ENCODE measurements at places on chromosomes 1 and 21. TPM values are rescaled to one million over a fixed set of nuclear protein-coding genes. Genes with fewer than 3 reads are reported as not detected.

DNA sequence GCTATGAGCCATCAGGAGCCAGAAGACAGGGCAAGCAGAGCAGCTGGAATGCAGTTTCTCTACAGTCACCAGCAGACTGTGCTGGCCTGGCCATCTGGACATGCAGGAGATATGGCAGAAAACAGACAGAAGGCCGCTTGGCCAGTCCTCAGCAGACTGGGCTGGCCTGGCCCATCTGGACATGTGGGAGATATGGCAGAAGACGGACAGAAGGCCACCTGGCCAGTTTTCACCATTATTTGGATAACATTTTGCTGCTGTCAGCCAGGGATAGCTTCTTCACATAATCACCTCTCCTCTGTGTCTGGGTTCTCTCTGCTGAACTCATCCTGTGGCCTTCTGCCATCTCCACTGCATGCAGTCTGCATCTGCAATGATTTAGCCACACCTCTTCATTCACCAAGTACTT lies 25.0 kb upstream of the CACYBP start:
- no peak overlapping the region for H3K4me3 ChIP-seq
- no peaks in the 10 kb centered on the region for H3K27me3 ChIP-seq
- no peak overlapping the region for H3K27ac ChIP-seq
- no peaks in the 10 kb centered on the region for H3K4me1 ChIP-seq
- H3K36me3 ChIP-seq, result no peaks in the 10 kb centered on the region
- no peak for DNase-seq

GRCh38 chr1:31639543-31639942 lies 5.1 kb downstream of the PEF1 start:
- DNase-seq, result no peak
- H3K27ac ChIP-seq, result no peak overlapping the region
- no peaks in the 10 kb centered on the region for H3K27me3 ChIP-seq
- H3K4me1 ChIP-seq, result peaks cover 35% of the 10 kb centered on the region

DNA sequence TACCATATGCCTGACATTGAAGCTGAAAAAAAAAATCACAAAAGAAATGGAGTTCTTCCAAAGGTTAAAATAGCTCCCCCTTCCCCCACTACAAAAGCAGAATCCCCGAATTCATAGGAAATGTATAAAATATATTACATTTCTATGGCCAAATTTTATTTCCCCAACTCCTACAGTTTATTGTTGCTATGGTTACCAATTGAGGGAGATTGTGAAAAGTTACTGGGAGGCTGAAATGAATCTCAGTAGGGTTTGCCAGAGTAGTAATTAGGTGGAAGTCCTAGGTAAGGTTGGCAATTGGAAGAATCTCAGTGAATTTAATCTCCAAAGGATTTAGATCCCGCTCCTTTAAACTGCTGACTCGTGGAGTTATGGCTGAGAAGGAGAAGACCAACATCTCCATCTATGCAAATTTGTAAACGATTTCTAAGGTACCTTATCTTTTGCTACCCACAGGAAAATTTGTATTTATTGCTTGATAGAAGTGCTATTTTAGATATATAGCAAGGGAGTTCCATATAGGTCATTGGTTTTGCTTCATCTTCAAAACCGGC lies 282.1 kb downstream of the BACH1 start:
- DNase-seq, result no peak
- H3K4me3 ChIP-seq, result no peak overlapping the region
- H3K4me1 ChIP-seq, result peaks cover 10% of the 10 kb centered on the region
- H3K27ac ChIP-seq, result no peak overlapping the region
- no peaks in the 10 kb centered on the region for H3K27me3 ChIP-seq

- no peaks in the 10 kb centered on the region for H3K36me3 ChIP-seq
- H3K4me3 ChIP-seq, result no peak overlapping the region
- no peaks in the 10 kb centered on the region for H3K27me3 ChIP-seq
- no peak for DNase-seq
- H3K27ac ChIP-seq, result no peak overlapping the region
Observed at GRCh38 chr21:45747802-45748445, 104.4 kb downstream of the PCBP3 start.

DNA sequence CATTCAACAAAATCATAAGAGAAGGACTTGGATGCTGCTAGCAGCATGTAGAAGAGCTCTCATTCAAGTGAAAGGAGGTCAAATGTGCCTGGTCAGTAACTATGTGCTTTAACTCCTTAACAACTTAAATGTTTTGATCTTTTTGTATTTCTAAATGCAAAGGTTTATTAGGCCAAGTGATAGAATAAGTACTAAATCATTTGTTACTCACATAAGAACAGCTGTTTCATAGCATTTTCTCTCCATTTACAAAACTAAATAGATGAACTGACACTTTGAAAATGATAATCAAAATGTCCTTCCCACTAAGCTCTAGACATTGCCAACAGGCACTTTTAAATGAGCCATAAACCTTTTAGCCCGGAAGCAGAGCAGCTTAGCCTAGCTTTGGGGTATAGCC lies 254.3 kb upstream of the PRMT6 start:
- no peak overlapping the region for H3K4me3 ChIP-seq
- no peak overlapping the region for H3K27ac ChIP-seq
- no peak for DNase-seq
- H3K27me3 ChIP-seq, result no peaks in the 10 kb centered on the region
- no peaks in the 10 kb centered on the region for H3K36me3 ChIP-seq
- no peaks in the 10 kb centered on the region for H3K4me1 ChIP-seq

Gene PRPF38B
- total RNA-seq, result 14.3 TPM

DNA sequence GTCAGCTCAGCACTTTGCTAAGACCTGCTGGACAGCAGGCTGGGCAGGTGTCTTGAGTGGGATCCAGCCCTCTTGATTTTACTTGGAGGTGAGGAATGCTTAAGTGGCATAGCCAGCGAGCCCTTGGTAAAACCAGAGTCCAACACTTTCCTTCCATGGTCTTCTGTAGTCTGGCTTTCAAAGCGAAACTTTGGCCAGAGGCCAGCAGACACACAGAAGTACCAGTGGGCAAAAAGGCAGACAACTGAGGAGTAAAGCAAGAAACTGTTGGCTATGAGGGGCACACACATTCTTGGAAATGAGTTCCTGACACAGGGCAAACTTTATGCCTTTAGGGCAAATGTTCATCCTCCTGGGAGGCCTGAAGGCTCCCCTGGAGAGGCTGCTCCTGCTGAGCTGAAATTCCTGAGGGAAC lies 281.0 kb upstream of the POU3F1 start:
- H3K36me3 ChIP-seq, result no peaks in the 10 kb centered on the region
- H3K4me1 ChIP-seq, result no peaks in the 10 kb centered on the region
- no peak overlapping the region for H3K27ac ChIP-seq
- DNase-seq, result no peak
- peaks cover 14% of the 10 kb centered on the region for H3K27me3 ChIP-seq

GRCh38 chr1:20476265-20477038 lies 9.6 kb downstream of the CAMK2N1 start:
- H3K4me1 ChIP-seq, result peaks cover 90% of the 10 kb centered on the region
- no peaks in the 10 kb centered on the region for H3K27me3 ChIP-seq
- H3K36me3 ChIP-seq, result no peaks in the 10 kb centered on the region
- H3K27ac ChIP-seq, result peak overlapping the region; percentile 92
- H3K4me3 ChIP-seq, result peak overlapping the region; percentile 73

Gene DIO1
- total RNA-seq, result 31.1 TPM

GRCh38 chr1:15137809-15138208 lies 15.7 kb upstream of the TMEM51 start:
- H3K36me3 ChIP-seq, result no peaks in the 10 kb centered on the region
- no peak overlapping the region for H3K27ac ChIP-seq
- peaks cover 57% of the 10 kb centered on the region for H3K4me1 ChIP-seq
- H3K4me3 ChIP-seq, result no peak overlapping the region
- H3K27me3 ChIP-seq, result no peaks in the 10 kb centered on the region
- no peak for DNase-seq

DNA sequence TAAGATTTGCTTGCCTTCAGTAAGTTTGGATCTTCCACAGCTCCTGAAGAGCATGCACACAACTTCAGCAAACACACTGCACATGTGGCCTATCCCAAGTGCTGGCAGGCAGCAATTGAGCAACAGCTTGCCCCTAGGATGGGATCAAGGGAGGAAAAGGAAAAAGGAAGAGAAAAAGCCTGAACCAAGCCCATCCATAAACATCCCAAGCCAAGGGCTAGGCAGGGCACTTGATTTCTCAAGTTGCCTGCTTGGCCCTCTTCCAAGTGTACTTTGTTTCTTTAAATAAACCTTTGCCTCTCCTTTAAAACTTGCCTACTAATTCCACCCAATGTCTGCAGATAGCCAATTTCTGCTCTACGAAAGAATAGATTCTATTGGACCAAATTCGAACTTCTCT lies 49.0 kb upstream of the OLFM3 start:
- no peak overlapping the region for H3K4me3 ChIP-seq
- H3K27ac ChIP-seq, result no peak overlapping the region
- no peak for DNase-seq
- no peaks in the 10 kb centered on the region for H3K4me1 ChIP-seq

DNA sequence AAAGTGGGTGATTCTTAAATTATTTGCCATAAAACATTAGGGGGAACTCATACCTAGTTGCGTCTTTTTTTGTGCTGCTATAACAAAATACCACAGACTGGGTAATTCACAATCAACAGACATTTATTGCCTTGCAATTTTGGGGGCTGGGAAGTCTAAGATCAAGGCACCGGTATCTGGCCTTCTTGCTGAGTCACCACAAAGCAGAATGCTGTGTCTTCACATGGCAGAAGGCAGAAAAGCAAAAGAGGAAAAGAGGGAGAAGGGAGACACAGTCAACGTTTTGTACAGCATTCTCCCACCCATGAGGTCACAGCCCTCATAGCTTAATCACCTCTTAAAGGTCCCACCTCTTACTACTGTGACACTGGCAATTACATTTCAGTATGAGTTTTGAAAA lies 291.0 kb downstream of the CHRM3 start:
- no peak overlapping the region for H3K4me3 ChIP-seq
- H3K27ac ChIP-seq, result no peak overlapping the region
- no peaks in the 10 kb centered on the region for H3K36me3 ChIP-seq
- no peak for DNase-seq

DNA sequence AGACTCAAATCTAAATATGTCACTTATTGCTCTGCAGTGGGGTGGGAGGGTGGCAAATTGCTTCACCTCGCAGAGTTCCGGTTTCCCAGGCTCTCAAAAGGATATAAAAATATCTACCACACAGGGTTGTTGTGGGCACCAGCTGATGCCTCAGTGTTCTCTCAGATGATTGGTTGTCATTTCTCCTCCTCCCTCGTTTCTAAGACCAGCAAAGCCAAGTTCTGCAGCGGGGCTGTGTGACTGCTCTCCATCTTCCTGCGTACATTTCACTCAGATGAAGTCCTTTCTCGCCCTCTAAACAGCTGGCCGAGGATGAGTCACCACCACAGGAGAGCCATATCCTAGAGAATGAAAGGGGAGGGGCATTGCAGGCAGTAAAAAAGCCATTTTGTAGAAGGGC lies 35.0 kb upstream of the VWA5B1 start:
- H3K4me3 ChIP-seq, result no peak overlapping the region
- H3K27ac ChIP-seq, result no peak overlapping the region
- DNase-seq, result no peak
- peaks cover 10% of the 10 kb centered on the region for H3K27me3 ChIP-seq

Gene CLSTN1
- 19.7 TPM for total RNA-seq

GRCh38 chr1:1479547-1480487 lies 8.3 kb downstream of the ATAD3B start:
- no peak overlapping the region for H3K4me3 ChIP-seq
- no peaks in the 10 kb centered on the region for H3K27me3 ChIP-seq
- H3K4me1 ChIP-seq, result no peaks in the 10 kb centered on the region
- no peak for DNase-seq
- H3K36me3 ChIP-seq, result peaks cover 28% of the 10 kb centered on the region
- H3K27ac ChIP-seq, result no peak overlapping the region

DNA sequence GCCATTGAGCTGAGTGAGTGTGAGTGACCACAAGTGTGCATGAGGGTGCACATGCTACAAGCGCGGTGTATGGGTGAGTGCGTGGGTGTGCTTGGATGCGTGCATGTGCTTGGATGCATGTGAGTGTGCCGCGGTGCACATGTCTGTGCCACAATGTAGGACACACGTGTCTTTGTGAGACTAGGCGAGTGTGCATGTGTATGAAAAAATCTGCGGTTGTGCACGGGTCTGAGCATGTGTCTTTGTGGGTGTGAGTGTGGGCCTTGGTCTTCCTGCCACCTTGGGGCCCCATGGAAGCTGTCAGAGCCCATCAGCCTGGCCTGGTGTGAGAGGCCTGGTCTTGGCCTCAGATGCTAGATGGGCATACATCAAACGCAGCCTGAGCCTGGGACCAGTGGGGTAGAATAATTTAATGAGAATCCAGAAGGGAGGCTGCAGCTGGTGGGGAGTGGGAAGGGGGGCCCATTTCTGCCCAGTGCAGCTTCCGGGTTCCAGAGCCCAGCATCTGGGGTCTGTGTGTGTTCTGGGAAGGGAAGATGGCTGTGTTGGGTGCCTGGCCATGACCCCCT lies 103.9 kb upstream of the SLC2A1 start:
- no peak for DNase-seq
- no peaks in the 10 kb centered on the region for H3K36me3 ChIP-seq
- H3K27me3 ChIP-seq, result no peaks in the 10 kb centered on the region
- H3K4me1 ChIP-seq, result peaks cover 68% of the 10 kb centered on the region

DNA sequence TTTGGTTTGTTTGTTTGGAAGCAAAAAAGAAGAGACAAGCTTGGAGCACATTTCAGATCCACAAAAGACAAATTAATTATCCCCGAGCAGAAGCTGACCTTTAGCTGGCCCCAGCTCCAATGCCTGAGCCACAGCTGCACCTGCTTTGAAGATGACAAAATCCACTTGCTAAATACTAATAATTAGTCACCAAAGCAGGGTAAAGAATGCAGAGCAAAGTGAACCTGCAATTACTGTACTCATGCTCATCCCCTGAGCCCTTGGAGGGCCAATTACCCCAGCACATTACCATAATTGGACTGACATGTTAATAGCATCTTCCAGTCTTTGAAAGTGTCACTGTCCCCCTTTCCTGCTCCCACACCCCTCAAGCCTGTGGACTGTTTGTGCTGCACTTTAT lies 38.2 kb upstream of the KCND3 start:
- no peak for DNase-seq
- H3K4me1 ChIP-seq, result no peaks in the 10 kb centered on the region
- no peaks in the 10 kb centered on the region for H3K36me3 ChIP-seq
- no peak overlapping the region for H3K4me3 ChIP-seq
- H3K27ac ChIP-seq, result no peak overlapping the region

Gene CCDC181
- not detected for total RNA-seq
